ENCODE measurements at places on chromosomes 2 and 18.

- DNase-seq, result no peak
Observed at GRCh38 chr2:67871686-67872412, 191.0 kb downstream of the C1D start.

DNA sequence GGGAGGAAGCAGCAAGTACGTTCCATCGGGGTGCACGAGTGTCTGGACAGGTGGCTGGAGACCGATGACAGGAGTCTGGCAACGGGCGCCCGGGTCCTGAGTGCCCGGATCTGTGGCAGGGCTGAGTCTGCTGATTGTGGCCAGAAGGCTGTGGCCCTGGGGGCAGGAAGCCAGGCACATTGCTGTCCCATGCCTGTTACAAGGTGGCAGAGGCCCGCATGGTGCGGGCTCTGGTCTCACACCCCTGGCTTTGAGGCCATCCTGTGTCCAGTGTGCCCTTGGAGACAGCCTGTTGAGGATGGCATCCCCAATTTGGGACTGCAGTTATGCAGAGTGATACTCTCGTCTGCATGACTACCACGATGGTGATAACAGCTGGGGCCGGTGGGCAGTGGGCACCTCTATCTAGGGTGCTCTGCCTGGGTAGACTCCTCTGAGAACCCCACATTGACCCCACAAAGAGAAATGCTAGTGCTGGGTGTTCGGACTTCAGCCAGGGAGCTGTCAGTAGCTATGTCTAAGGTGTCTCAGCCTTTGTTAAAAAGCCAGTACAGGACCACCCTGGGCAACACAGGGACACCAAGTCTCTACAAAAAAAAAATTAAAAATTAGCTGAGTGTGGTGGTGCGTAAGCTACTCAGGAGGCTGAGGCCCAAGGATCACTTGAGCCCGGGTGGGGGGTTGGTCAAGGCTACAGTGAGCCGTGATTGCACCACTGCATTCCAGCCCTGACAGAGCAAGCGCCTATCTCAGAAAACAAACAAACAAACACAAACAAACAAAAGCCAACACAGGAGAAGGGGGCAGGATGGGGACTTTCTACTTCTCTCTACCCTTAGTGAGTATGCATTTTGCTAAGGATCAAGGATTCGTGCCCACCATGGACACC lies 88.3 kb downstream of the RHOB start:
- DNase-seq, result no peak

DNA sequence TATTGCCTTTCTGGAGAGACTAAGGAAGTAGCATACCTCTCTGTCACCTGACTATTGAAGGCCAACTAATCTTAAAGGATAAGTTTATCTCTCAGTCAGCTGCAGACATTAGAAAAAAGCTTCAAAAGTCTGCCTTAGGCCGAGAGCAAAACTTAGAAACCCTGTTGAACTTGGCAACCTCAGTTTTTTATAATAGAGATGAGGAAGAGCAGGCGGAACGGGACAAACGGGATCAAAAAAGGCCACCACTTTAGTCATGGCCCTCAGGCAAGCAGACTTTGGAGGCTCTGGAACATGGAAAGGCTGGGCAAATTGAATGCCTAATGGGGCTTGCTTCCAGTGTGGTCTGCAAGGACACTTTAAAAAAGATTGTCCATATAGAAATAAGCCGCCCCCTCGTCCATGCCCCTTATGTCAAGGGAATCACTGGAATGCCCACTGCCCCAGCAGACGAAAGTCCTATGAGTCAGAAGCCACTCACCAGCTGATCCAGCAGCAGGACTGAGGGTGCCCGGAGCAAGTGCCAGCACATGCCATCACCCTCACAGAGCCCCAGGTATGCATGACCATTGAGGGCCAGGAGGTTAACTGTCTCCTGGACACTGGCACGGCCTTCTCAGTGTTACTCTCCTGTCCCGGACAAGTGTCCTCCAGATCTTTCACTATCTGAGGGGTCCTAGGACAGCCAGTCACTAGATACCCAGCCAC lies 61.5 kb upstream of the FAM98A start:
- DNase-seq, result no peak

- no peak for DNase-seq
Observed at GRCh38 chr2:100833331-100833730, 13.4 kb downstream of the NPAS2 start.

DNA sequence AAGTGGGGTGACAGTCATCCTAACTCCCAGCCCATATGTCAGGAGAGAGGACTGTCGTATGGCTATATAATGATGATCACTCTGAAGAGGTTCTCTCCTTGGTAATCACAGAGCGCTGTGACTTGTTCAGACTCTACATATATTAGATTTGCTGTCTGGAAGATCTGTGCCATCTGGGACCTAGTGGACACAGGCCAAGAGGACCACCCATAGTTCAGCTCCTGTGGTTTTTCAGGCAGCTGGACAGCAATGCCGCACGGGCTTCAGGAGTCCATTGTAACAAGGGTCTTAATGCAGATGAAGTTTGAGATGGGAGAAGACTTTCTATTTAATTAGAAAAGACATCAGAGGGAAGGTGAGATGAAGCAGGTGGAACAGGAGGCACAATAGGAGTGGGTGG lies 40.1 kb upstream of the EPHA4 start:
- no peak for DNase-seq

- DNase-seq, result no peak
Observed at GRCh38 chr2:145644820-145645302, 1124.9 kb upstream of the ZEB2 start.

DNA sequence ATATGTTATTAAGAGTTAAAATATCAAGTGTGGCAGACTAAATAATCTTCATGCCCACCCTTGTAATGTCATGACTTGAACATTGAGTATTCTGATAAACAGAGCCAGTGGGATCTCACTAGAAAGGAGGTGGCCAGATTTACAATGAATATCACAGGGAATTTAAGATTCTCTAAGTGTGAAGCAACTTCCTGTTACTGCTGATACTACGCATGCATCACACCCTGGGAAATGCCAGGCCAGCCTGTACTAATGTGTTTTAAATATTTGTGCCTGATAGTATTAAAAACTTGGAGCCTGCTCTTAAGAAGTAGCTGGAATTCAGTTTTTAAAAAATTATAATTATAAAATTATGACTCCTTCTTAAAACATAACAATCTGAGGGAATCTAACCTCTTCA lies 148.3 kb downstream of the LAMA3 start:
- no peak for DNase-seq

GRCh38 chr18:78517328-78517727 lies 462.3 kb upstream of the SALL3 start:
- no peak for DNase-seq

DNA sequence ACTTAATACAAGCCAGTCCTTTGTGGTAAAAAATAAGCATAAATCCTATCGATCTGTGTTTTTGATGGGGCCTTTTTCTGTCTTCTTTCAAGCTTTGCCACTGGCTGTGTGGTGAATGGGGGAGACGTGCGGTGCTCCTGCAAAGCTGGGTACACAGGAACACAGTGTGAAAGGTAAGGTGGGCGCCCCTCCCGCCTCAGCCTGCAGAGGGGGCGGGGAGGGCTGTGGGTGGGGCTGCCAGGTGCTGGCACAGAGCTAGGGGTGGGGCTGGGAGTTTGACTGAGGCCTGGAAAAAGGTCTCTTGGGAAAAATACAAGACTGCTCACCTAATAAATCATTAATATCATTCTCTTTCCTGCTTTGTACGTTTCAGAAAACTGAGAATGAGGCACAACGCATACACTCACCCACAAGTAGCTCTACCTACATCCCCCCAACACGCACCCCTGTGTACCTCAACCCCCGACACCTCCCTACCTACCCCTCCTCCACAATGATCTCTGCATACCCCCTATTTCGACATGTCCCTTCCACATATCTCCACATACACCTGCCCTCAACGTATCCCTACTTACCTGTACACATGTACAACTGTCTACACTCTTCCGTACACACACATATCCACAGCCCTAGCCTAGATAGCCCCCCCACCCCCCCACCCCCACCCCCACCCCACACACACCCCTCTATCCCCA lies 129.7 kb upstream of the TTC39C start:
- no peak for DNase-seq

- no peak for DNase-seq
Observed at GRCh38 chr2:128716299-128716721, 397.6 kb upstream of the HS6ST1 start.

DNA sequence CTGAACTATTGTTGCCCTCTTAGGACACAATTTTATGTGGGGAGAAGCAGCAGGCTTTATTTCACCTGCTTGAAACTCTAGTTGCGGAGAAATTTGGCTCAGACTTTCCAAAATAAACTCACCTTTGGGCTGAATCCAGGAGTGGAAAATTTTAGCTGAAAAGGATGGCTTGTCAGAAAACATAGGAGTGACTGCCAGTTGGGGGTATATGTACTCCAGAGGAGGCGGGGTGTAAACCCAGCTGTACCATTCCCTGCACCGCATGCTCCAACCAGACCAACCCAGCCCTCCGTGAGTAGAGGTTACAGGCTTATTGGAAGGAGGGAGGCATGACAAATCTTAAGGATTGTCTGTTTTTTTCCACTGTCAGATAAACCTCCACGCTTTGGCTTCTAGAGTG lies 53.8 kb downstream of the PRKCE start:
- DNase-seq, result no peak

DNA sequence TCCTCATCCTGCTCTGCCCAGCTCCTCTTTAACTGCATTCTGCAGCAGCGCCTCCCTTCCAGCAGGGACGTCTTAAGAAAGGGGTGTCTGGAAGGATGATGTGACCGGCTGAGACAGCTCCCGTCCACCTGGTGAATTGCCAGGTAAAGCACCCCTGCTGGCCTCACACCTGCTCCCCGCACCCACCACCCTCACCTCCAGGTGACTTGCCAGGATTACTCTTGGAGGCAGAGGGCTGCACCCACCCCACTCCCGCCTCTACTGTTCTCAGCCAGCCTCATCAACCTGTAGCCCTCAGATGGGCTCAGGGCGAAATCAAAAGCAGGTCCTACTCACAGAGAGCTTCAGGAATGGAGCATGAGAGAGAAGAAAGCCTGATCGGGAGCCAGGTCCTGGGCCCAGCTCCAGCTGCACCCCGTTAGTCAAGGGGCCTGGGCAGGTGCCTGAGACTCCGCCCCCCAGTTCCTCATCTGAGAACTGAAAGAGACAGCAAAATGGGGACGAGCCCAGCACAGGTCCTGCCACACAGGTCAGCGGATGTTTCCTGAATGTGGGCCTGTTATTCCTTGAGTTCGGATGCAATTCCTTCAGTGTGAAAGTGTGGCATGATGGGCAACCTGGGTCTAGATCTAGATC lies 5.6 kb downstream of the ADRA2B start:
- no peak for DNase-seq

- no peak for DNase-seq
Observed at GRCh38 chr18:477565-477964, 22.9 kb downstream of the COLEC12 start.

DNA sequence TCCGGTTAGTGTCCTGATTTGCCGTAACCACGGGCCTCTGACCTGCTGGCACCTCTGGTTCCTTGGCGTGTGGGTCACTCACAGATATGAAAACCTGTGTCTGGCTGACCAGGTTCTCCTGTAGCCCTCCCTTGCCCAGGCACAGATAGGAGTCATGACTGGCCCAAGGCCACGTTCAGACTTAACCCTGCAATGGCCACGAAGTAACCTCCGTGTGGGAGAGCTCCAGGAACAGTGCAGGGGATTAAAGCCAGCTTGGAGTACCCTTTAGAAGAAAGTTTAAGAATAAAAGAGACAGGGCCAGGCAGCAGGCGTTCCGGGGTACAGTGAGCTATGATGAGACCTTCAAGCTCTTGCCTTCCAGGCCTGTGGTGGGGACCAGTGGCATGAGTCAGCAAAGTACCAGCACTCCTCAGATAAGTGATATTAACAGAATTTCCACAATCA lies 25.5 kb downstream of the CENPO start:
- DNase-seq, result no peak

- no peak for DNase-seq
Observed at GRCh38 chr2:225889452-225889851, 489.9 kb downstream of the NYAP2 start.

GRCh38 chr2:153115141-153115540 lies 363.4 kb downstream of the RPRM start:
- no peak for DNase-seq

GRCh38 chr2:35864141-35864540 lies 491.4 kb upstream of the CRIM1 start:
- DNase-seq, result no peak

GRCh38 chr2:12169721-12170120 lies 423.3 kb downstream of the LPIN1 start:
- no peak for DNase-seq

GRCh38 chr2:146633159-146633558 lies 1211.7 kb upstream of the ACVR2A start:
- no peak for DNase-seq

DNA sequence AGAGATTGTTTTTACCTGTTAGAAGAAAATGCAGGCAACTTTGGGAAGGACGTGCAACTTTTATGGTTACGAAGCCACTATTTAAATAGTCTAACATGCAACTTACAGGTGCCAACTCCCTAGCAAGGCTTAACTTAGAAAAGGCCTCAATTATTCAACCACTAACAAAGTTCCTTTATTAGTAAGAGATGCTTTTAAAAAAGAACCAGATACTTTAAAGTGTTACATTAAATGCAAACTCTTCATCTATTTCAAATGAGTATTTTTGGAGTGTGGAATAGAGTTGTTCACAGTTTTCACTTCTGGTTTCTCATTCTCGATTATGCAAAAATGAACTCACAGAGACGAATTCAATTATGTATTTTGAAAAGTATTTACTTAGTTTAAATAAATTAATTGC lies 51.7 kb downstream of the PELI1 start:
- DNase-seq, result no peak

- DNase-seq, result no peak
Observed at GRCh38 chr18:35387152-35387571, 10.0 kb upstream of the ZNF396 start.

DNA sequence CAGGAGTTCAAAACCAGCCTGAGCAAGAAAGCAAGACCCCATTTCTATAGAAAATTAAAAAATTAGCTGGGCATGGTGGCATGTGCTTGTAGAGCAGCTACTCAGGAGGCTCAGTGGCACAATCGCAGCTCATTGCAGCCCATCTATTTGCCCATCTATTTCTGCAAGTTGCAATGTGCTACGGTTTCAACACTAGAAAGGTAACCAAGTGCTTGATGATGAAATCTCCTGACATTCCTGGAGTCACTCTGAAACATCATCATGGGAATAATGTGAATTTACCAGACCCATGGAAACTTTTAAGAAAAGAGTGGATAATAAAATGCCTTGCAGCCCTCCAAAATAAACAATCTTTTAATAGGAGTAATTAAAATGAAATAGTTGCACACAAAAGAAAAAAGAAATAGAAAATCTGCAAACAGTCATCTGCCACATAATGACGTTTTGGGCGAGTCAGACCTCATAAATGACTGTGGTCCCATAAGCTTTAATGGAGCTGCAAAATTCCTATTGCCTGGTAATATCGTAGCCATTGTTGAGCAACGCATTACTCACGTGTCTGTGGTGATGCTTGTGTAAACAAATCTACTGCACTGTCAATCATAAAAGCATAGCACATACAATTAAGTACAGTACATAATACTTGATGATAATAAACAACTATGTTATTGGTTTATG lies 46.6 kb upstream of the AMMECR1L start:
- no peak for DNase-seq

- DNase-seq, result no peak
Observed at GRCh38 chr18:76771192-76771799, 51.1 kb upstream of the ZNF236 start.
